Bronchial epithelial cell (primary cell): ENCODE measurements at places on chromosomes 6 and 20.

DNA sequence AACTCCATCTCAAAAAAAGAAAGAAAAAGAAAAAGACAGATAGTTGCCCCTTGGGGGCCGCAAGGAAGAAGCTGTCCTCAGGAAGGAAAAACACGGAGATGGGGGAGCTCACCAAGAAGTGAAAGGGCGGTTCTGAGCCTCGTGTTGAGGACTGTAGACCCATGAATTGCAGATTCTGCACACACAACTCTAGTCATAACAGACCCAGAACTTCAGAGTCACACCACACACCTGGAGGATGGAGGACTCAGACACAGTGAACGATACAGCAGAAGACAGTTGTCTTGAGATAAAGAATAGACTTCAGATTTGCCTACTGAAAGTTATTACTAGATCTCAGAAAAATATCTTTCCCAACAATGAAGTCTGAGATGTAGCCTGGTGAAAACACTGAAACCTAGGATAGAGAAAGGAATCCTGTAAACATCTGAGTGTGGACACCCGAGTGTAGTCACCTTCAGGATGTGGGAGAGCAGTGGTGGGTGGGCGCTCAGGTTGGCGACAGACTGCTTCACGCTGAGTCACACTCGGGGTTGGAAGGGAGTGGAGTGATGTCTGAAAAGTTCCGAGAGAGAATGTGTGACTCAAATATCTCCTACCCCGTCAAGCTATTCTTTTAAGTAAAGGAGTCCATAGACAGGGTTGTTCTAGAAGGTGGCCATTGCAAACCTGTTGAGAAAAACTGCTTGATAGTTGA is 88.1 kb downstream of the MAP3K4 start:
- peak; percentile 91 for DNase-seq

GRCh38 chr6:108782179-108783041 is 65.8 kb upstream of the ARMC2 start:
- peak; percentile 89 for DNase-seq

- DNase-seq = no peak
Measured at GRCh38 chr20:6756693-6757595, 10.5 kb upstream of the BMP2 start.

DNA sequence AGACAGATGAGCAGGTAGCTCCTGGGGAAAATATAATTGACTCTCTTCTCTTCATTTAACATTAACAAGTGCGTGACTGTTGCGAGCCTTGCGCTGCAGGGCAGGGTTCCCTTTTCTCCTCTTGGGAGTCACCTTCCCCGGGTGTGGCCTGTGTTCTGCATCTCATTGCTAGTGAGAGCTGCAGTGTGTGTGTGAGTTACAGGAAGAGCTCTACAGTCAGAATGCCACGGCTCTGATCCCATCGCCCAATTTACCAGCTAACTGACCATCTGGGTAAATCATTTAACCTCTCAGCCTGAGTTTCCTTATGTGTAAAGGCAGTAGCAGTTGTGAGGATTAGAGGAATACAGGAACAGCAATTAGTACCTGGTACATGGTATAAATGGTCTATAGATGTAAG is 106.8 kb upstream of the NUP153 start:
- no peak for DNase-seq

- DNase-seq = no peak
Measured at GRCh38 chr6:100346203-100346602, 118.5 kb downstream of the SIM1 start.

DNA sequence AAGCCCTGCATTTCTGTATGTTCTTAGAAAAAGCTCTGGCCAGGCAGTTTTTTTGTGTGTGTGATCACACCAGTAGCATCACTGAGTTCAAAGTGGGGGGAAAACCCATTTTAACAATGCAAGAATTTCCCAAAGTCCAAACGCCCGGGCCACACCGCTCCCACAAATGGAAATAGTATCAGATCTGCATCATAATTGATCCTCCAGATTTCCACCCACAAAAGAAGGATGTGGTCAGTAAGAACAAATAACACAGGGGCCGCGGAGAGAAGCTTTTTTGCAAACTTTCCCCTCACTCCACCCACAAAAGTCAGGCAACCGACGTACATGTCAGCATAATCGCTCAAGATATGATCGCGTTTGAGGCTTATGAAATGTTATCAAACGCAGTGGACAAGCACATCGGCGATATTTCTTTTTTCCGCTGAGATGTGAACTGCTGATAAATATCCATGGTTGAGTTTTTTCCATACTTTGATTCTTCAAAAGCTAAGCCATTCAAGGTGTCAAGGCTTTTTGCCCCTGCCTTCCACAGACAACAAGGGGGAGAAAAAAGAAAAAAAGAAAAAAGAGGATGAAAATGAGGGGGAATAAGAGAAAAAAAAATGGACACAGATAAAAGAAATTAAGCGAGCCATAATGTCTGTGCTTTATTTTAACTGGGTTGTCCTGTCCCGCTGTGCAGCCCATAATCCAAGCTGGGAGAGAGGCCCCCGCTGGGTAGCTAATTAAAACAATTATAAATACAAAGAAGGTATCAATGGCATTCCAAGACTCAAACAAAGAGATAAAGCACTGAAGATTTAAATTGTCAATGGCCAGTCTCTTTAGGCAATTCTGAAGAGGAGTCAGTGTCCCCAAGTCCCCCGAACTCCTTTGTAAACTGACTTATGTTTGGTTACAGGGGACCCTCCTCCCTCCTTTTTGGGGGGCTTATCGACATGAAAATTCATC is 143.5 kb downstream of the ZFP64 start:
- DNase-seq = no peak

GRCh38 chr20:17439616-17440296 is 91.4 kb downstream of the BFSP1 start:
- DNase-seq = no peak

- DNase-seq = no peak
Measured at GRCh38 chr6:329888-330691, 37.8 kb downstream of the DUSP22 start.

DNA sequence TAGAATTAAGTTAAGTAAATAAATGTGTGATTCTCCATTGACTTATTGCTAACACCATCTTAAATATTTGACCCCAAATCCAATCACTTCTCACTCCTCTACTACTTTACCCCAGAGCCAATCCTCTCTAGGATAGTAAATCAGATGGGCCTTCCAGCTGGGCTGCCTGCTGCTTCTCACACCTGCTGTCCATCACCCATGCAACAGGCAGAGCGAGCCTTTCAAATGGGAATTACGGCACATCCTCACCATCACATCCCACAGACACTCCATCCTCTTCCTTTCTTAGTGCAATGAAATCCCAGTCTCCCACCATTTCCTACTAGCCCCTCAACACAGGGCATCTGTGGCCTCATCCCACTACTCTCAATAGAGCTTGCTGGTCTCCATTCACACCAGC is 34.0 kb downstream of the HLA-F start:
- no peak for DNase-seq

DNA sequence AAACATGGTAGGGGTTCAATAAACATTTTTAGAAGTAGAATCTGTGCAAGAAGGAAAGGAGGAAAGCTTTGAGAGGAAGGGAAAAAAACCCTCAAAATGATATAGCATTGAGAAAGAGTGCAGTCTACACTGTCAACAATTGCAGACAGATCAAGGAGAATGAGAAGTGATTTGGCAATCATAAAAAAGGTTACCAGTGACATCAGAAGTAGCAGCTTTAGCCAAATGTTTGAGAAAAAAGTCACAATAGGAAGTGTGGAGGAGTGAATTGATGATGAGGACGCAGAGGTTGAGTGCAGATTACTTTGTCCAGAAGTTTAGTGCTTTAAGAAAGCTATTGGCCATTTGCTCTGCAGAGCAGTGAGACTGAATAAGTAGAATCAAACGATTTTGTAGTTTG is 155.0 kb downstream of the GJA1 start:
- peak; percentile 17 for DNase-seq

GRCh38 chr6:158311193-158311592 is 1.1 kb upstream of the TULP4 start:
- DNase-seq = no peak

DNA sequence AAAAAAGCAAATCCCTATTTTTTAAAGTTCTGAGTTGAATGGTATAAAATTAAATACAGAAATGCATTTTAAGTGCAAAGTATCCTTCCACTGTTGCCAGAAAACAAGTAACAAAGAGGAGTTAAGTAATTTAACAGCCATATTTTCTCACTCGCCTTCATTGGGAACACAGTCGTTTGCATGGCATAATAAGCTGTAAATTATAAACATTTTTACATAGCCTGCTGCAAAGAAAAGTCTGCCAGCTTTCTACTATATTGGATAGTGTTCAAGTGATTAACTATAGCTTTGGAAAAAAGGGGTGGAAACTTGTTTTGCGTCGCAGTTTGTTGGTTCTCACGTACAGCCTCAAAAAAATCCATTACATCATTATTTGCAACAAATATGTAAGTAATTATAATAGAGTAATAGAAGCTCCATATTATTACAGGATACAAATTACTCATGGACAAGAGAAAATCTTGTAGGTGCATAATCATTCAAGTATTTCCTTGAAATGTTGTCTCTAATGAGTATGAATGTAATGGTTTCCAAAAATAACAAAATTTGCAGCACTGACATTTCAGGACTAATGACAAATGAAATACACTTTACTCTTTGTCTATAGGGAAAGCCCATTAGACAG is 139.3 kb downstream of the PDSS2 start:
- DNase-seq = no peak

GRCh38 chr20:35510951-35511735 is 18.3 kb downstream of the C20orf173 start:
- no peak for DNase-seq

GRCh38 chr6:1612974-1613306 is 3.2 kb downstream of the FOXC1 start:
- DNase-seq = peak; percentile 62

GRCh38 chr6:38617856-38618255 is 21.9 kb downstream of the BTBD9 start:
- no peak for DNase-seq

- DNase-seq = no peak
Measured at GRCh38 chr6:166483573-166484250, 101.0 kb upstream of the MPC1 start.

DNA sequence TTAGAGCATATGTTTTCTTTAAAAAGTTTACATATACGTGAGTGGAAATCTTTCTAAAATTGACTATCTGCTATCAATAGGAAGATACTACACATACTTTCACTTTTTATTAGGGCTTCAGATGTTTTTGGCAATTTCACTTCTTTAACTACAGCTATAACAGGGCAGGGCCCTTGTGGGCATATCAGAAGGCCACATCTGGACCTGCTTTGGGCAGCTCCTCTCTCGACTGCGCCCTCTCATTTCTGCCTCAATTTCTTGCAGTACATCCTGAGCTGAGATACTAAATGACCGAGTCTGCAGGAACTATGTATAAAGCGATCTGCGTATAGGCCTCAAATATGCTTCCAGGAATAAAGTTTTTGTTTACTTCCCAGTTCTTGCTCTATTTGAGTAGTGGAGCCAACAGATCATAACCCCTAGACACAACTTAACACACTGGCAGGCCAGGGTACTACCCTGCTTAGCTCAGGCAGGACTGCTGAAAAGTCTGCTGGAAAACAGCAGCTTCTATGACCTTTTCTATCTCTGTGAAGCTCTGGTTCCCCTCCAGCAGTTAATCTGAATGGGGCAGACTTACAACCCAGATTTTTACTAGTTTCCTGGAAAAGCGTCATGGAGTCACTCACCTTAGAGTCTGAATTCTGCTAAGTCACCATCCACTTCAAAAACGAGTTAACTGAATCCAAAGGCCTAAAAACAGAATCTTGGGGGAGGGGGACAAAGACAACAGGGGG is 12.7 kb downstream of the GCLC start:
- DNase-seq = no peak

GRCh38 chr6:149847939-149848267 is 16.3 kb downstream of the LRP11 start:
- DNase-seq = no peak

GRCh38 chr6:148926478-148926877 is 179.6 kb downstream of the UST start:
- peak; percentile 48 for DNase-seq

- DNase-seq = no peak
Measured at GRCh38 chr20:21048841-21049273, 57.3 kb downstream of the LINC00237 start.

GRCh38 chr20:17919149-17919548 is 49.4 kb downstream of the SNX5 start:
- no peak for DNase-seq

DNA sequence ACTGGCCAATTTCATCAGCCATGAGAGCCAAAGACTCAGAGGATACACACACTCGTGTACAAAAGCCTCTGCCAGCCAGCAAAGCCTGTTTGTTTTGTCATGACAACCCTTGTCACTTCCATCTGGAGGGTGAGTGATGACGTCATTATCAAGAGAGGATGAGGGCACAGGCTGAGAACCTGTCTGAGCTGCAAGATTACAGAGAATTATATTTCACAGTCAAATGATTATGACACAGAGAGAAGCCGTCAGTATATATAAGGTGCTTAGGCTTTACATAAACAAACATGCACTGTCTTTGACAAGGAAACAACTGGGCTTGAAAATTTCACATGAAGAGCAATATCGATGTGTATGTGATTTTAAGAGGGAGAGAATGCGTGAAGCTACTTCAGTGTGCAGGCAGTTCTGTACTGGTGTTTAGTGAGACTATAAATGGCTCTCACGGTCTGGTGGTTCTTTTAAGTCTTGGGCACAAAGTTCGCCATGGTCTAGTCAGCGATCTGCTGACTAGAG is 36.5 kb upstream of the BCLAF1 start:
- peak; percentile 21 for DNase-seq

- DNase-seq = peak; percentile 70
Measured at GRCh38 chr20:35207950-35208611, 18.4 kb upstream of the MMP24 start.

DNA sequence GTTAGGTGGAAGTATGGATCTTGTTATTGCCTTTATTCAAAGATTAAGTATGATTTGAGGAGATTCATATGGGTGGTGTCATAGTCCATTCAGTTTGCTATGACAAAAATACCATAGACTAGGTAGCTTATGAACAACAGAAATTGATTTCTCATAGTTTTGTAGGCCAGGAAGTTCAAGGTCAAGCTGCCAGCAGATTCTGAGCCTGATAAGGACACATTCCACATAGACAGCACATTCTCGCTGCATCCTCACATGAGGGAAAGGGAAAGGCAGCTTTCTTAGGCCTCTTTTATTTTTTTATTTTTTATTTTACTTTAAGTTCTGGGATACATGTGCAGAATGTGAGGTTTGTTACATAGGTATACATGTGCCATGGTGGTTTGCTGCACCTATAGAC is 27.7 kb downstream of the ME1 start:
- no peak for DNase-seq

GRCh38 chr20:38591474-38592410 is 9.9 kb upstream of the ARHGAP40 start:
- no peak for DNase-seq

DNA sequence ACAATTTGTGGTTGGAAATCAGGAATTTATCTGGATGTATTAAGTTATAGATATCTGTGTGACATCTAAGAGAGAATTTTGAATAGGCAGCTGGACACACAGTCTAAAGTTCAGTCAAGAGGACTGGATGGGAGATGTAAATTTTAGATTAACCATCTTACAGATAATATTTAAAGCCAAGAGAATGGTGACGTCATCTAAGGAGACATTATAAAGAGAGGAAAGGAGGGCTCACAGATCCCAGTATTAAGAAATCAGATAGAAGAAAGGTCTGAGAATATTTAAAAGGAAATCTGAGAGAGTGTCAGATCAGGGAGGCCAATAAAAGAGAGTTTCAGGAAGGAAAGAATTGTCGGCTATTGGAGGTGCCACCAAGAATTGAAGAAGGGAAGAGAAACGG is 9.4 kb downstream of the COL19A1 start:
- no peak for DNase-seq
